ENCODE measurements at places on chromosomes 12 and 14.

GRCh38 chr12:92802906-92803305 lies 100.1 kb downstream of the PLEKHG7 start:
- DNase-seq: no peak

- no peak for DNase-seq
Measured at GRCh38 chr14:102351023-102351422, 11.7 kb downstream of the CINP start.

- no peak for DNase-seq
Measured at GRCh38 chr12:15605881-15606590, 183.2 kb downstream of the EPS8 start.

DNA sequence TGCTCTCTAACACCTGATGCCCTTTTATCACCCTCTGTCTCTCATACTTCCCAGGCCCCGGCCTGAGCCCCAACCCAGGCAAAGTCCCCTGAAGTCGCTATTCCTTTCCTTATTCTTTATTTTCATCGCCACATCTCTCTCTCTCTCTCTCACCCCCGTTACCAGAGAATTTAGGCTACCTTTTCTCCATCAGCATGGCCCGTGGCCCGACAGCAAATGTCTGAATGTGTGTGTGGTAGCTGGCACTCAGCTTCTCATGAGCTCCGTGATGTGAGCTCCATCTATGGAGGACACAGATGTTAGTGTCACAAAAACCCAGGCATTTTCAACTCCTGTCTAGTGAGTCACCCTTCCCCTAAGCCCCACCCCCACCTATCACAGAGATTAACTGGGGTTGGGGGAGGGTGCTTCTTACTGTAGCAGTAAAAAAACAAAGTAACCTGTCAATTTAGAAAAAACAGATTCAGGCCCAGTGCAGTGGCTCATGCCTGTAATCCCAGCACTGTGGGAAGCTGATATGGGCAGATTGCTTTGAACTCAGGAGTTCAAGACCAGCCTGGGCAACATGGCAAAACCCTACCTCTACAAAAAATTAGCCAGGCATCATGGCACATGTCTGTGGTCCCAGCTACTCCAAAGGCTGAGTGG lies 53.8 kb downstream of the VCPKMT start:
- no peak for DNase-seq

GRCh38 chr12:76252031-76252430 lies 96.2 kb downstream of the BBS10 start:
- no peak for DNase-seq

- DNase-seq: no peak
Measured at GRCh38 chr12:75564852-75565251, 53.4 kb upstream of the KRR1 start.

GRCh38 chr14:38199076-38199475 lies 8.6 kb upstream of the SSTR1 start:
- no peak for DNase-seq

GRCh38 chr14:90971687-90972086 lies 88.8 kb downstream of the RPS6KA5 start:
- no peak for DNase-seq

DNA sequence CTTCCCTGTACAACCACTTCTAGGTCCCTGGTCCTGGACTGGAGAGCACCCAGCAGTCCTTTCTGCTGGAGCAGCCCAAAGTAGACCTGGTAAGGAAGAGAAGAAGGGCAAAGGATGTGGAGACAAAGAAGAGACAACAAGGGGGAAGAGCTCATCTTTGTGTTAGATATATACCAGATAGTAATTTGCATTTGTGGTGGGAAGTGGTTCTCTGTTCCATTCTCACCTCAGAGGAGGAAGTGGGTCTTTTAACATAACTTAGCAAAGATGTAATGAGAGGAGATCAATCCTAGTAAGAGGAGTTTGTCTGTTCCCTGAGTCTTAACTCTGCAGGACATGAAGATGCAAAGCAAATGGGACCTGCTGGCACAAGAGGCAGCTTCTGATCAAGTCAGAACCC lies 8.0 kb downstream of the CCDC198 start:
- DNase-seq: no peak

DNA sequence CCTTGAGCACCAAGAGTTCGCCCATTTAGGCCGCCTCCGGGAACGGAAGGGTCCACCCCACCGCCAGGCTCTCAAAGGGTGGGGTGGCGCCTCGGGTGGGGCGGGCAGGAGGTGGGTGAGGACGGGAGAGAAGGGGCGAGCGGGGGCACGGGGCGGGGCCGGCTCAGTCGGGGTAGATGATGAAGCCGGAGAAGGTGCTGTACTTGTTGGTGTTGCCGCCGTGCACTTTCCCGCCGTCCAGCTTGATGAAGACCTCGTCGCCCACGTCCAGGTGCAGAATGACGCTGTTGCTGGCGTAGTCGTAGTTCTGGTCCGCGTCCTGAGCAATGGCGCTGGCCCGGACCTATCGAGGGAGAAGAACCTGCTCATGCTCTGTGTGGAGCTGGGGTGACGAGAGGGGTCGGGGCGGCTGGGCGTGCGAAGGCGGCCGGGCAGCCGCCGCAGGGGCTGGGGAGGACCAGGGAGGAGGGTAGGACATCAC lies 4.1 kb downstream of the C1QL4 start:
- DNase-seq: no peak

GRCh38 chr14:67263499-67264149 lies 22.4 kb downstream of the PALS1 start:
- DNase-seq: no peak

DNA sequence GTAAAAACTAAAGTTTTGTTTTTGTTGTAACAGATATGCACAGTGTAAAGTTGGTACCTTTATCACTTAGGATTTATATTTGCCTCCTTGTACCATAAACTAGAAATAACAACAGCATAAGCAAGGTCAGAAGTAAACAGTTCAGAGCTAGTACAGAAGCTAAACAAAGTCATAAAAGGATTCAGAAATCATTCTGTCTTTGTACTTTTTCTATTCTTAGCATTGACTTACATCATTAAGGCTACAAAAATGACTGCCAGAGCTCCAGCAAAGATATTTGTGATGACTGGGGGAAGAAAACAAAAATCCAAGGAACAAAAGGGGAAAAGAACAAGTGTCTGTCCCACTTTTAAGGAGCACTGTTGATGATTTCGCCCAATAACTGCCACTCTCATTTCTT lies 347.2 kb downstream of the CCDC91 start:
- DNase-seq: no peak

DNA sequence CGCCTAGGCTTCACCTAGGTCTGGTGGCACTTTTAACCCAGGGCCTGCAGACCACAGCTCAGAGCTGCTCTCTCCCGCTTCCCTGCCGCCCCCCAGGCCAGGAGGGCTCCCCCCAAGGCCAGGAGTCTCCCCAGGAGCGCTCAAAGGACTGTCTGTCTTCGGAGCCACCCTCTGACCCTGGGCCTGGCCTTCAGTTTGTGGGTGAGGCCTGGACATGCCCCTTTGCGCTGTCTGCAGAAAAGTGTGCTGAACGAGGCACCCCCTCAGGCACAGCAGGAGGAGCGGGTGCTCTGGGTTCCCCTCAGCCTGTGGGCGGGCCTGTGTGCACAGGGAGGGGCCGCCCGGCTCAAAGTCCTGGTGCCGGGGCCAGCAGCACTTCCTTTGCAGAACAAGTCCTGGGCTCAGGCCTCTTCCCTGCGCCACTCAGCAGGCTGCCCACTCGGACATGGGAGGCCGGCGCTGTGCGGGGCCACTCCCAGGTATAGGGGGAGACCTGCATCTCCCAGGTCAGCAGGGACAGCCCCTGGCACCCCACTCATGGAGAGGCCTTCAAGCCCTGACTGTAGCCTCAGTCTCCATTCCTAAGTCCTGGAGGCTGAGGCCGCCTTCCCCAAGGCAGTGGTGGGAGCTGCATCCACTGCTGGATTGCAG lies 14.3 kb downstream of the DEGS2 start:
- DNase-seq: no peak

DNA sequence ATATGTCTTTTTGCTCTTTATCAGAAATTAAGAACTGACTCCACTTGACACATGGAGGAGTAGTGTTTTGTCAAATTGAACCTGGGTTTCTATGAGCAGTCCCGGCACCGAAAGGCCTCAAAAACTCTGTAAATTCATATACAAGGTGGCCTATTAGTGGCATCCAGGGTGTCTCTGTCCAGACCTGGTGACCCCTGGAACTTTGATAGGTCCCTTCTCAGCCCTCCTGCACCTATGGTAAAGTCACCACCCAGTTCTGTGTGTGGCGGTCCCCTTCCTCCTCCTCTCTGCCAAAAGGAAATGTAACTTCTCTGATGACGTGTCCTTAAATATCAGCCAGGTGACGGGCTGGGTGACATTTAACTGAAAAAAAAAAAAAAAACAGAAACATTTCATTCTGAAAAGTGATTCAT lies 204.0 kb upstream of the FOXN3 start:
- DNase-seq: no peak

GRCh38 chr14:76212242-76212641 lies 60.5 kb downstream of the GPATCH2L start:
- DNase-seq: no peak

GRCh38 chr12:32569259-32569658 lies 109.8 kb upstream of the DNM1L start:
- DNase-seq: no peak

GRCh38 chr12:26196421-26196716 lies 996 bp downstream of the SSPN start:
- DNase-seq: no peak

DNA sequence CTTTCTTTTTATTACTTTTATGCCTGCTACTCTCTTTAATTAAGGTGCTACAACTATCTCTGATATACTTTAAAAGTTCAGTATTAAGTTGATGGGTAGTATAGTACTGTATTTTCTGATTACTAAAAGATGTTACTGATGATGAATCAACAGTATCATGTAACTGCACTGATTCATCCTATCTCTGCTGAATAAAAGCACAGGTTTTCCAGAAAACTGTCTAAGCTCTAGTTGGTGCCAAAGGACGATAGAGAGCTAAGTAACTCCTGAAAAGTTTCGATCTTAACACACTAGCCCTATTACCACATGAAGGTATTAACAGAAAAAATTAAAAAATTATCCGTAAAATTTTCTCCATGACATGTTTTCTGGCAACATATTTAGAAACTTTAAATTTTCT lies 2.1 kb downstream of the SCAF11 start:
- no peak for DNase-seq

DNA sequence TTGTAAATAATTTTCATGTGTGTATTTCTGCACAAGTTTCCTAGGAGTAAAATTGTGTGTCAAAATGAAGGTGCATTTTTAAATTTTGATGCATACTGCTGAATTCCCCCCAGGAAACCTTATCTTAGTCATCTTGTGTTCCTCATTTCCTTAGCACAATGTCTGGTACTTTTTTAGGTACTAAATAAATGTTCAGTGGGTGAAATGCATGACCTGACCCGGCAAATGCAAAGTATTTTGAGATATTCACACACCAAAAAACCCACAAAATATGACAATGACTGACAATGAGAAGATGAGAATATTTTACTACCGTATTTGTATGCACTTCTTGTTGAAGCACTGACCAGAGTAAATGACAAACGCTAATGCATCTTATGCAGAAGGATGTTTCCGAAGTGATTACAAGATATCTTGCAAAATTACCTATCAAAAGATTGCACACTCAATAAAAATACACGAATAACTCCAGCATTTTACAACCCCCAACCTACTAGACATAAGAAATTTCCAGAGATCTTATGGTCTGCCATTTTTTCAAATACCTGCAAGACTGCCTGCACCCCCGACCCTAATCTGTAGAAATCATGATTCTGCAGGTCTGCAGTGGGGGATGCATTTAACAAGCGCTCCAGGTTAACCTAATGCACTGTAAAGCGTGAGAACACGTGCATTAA lies 895 bp upstream of the PRKAB1 start:
- DNase-seq: no peak

GRCh38 chr14:68147303-68147702 lies 327.7 kb downstream of the RAD51B start:
- DNase-seq: no peak

- DNase-seq: no peak
Measured at GRCh38 chr12:52038447-52038846, 12.8 kb upstream of the NR4A1 start.

GRCh38 chr12:18139254-18139653 lies 49.3 kb upstream of the RERGL start:
- no peak for DNase-seq

GRCh38 chr12:106078358-106079010 lies 60.3 kb downstream of the NUAK1 start:
- DNase-seq: no peak

- DNase-seq: peak; percentile 78
Measured at GRCh38 chr14:51846631-51847488, 13.6 kb upstream of the GNG2 start.

DNA sequence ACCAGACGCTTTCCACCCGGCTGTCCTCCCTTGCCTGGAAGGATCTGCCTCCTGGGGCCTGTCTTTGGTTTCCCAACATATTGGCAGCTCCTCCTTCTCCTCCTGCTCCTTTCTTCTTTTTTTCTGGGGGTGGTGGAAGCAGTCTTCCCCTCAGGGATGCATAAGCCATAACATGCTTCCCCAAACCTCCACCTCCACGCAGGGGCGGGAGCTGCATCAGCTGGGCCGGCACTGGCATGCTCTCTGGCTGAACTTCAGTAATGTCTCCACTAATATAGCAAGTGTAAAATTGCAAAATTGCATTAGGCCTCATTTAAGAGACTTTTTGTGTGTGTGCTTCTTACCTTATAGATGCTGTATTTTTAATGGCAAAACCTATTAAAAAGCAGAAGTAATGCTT lies 58.6 kb downstream of the GLT1D1 start:
- DNase-seq: no peak

- no peak for DNase-seq
Measured at GRCh38 chr12:112322441-112322840, 59.8 kb downstream of the HECTD4 start.

DNA sequence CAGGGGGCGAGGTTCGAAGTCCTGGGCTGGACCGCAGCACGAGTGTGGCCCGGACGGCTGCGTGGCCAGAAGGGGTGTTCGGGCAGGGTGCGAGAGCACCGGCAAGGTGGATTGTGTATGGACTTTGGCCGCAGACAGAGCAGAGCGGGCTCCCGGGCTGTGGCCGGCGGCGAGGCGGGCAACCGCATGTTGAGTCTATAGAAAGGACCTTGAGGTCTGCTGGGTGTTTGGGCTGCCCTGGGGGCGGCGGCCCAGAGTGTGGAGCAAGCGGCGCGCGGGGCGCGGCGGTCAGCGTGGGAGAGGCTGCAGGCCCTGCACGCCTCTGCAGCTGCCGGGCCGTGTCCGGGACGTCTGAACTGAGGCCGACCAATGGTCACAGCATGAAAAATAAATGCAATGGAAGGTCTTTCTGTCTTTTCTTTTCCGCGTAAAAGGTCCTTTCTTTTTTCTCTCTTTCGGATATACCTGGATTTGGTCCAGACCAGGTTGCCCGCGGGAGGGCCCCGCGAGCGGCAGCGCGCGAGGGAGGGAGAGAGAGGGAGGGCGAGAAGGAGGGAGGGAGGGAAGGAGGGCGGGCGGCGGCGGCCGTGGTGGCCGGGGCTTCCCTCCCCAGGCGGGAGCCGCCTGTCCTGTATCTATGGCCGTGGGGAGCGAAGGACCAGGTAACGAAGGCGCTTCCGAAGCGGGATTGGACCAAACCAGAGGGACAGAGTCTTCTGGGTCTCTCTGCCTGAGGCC lies 5.5 kb upstream of the HOXC9 start:
- no peak for DNase-seq

DNA sequence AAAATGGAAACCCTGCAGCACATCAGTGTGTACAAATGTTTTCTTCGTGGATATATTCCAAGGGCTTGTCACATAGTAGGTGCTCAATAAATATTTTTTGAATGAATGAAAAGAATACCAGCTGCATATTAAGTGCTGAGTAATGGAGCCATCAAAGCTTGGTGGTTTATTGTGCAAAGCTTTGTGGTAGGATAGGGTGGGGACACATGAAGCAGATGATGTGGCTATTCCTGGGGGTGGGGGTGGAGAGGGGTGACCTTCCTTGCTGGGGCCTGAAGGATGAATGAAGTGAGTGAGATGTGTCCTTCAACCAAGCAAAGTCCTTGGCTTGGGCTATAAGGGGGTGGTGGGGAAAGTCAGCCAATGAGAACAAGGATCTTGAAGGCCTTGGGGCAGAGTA lies 4.3 kb upstream of the KRT81 start:
- DNase-seq: no peak
